SK-MEL-5 (cell line): ENCODE measurements at places on chromosomes 13 and 19. TPM values are rescaled to one million over a fixed set of nuclear protein-coding genes. Genes with fewer than 3 reads are reported as not detected.

DNA sequence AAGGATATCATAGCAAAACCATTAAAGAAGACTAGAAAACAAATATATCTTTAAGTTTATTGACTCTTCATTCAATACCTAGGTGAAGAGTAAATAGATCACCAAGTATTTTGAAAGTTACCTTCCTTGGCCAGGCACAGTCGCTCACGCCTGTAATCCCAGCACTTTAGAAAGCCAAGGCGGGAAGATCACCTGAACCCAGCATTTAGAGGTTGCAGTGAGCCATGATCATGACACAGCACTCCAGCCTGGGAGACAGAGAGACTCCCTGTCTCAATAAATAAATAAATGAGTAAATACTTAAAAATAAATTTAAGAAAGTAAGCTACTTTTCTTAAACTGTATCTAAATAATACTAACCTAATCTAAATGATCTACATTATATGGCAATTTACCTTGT lies 8.9 kb upstream of the WBP4 start:
- no peak for DNase-seq

GRCh38 chr19:3160219-3160618 lies 18.4 kb upstream of the S1PR4 start:
- no peak for DNase-seq

KASH5 gene
- total RNA-seq, result 0.19 TPM in 1 of 2 replicates, not detected in the other

DNA sequence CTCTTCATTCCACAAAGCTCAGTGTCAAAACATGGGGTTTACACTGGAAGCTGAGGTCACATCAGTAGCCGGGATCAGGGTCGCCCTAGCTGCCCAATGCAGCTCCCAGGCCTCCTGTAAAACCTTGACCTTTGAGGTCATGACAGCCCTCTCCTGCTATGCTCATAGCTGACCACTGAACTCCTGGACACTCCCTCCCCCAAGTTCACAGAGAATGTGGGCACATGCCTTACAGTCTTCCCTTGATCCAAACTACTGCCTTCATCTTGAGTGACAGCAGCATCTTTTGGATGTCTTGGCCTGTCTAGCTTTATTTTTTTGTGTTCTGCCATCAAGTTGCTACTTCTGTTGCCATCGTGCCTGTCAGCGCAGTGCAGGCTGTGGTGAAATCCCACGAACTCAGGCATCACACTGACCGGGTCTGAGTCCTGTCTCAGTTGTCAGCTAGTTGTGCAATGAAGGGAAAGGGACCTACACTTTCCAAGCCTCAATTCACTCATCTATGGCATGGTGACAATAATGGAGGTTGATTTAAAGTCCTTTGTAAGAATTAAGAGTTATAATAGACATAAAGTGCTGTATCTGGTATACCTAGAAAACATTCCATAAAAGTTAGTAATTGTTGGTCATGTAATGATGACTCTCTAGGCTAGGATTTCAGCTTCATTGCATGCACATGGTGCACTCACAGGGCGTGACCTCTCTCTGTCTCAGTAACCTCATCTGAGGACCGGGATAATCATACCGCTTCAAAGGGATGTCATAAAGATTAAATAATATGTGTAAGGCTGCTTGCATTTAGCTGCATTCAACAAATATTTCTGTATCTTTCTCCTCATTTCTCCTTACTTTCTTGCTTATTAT lies 16.4 kb upstream of the ALOX5AP start:
- no peak for DNase-seq
